ENCODE measurements at places on chromosomes 1 and 21.
A peak's percentile ranks its signal among the peaks of the same experiment; 100 is the strongest.

GRCh38 chr1:218361298-218362065, 16.3 kb downstream of the TGFB2 start:
- peak; percentile 39 for DNase-seq

DNA sequence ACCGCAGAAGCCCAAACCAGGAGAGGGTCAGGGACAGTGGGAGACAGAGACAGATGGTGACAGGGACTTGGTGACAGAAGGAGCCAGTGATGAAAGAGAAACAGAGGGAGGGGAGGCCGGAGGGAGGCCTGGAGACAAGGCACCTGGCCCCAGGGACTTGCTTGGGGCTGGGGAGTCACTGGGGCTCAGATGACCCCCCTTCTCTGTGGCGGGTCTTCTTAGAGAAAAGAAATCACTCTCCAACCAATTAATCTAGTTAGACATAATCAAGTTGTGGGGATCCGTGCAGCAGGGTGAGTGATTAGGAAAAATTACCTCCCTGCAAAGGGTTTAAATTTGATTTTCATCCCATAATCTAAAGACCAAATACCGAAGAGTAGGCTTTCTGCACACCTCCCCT, 519.8 kb downstream of the PTPRU start:
- no peak for DNase-seq

DNA sequence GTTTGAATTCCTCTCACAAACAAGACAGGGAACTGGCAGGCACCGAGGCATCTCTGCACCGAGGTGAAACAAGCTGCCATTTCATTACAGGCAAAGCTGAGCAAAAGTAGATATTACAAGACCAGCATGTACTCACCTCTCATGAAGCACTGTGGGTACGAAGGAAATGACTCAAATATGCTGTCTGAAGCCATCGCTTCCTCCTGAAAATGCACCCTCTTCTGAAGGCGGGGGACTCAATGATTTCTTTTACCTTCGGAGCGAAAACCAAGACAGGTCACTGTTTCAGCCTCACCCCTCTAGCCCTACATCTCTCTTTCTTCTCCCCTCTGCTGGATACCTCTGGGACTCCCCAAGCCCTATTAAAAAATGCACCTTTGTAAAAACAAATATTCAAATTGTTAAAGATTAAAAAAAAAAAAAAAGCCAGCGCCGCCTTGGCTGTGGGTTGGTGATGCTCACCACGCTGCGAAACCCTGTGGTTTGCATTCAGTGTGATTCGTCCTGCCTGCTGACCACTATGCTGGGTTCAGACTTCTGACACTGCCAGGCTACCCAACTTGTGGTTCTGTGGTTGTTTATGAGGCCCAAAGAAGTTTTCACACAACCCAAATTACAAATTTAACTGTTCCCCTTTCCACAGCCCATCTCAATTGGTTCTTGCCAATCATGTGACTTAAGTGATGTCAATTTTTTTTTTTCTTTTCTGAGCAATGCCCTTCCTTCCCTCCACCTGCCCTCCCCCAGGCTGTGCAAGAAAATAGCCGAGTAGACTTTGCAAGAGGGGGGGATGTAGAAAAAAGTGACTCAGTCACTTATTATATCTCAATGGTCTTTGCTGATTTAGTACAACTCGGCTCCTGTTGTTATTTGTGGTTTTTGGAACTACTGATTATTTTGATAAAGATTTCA, at the start of gene RUNX1:
TSS of gene RUNX1 (minus strand) at position 597 of the 912 bp plus-strand sequence.
- no peak for DNase-seq

DNA sequence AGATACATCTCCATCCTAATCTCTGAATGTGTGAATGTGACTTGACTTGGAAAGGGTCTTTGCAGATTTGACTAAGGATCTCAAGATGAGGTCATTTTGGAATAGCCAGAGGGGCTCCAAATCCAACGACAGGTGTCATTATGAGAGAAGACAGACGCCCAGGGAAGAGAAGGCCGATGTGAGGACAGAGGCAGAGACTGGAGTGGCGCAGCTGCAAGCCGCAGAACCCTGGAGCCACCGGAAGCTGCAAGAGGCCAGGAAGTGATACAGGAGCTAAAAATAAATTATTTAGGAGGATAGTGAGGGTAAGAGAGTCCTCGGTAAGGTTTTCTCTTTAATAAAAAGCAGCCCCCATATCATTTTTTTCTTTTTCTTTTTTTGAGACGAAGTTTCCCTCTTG, 9.7 kb upstream of the AADACL4 start:
- no peak for DNase-seq

GRCh38 chr1:233695901-233696300, 82.0 kb downstream of the KCNK1 start:
- no peak for DNase-seq

DNA sequence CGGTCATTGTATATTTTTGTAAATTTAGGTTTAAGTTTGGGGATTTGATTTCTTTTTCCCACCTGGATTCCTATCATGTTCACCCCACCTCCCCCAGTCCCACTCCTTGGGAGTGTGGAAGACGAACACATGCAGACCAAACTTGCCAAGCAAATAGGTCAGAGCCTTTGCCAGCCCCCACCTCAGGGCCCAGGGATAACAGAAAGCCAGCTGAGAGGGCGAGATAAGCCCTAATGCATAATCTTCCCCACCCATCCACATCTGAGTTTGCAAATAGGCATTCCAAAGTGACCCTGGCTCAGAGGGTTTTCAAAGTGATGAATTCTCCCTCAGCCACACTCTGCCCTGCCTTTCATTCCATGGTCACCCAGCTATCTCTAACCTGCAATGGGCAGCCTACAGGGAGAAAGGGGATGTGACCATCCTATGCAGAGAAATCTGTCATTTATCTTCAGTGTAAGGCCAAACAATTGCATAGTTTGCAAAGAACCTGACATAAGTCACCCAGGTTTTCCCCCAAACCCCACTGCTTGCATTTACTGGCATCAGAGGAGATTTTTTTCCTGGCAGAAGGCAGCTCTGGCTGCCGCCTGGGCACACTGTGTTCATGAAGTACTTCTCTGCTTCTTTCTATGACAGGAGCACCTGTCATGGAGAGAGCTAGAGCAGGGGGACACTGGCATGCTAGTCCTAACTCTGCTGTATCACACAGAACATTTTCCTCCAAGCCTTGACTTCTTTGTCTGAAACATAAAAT, 69.0 kb upstream of the NFIA start:
- no peak for DNase-seq

- DNase-seq: no peak
Observed at GRCh38 chr1:246798606-246799496, 74.6 kb downstream of the SCCPDH start.

GRCh38 chr1:14968251-14968851, 185.2 kb upstream of the TMEM51 start:
- no peak for DNase-seq

Measured in iPS-NIHi11 (cell line).